ENCODE measurements at places on chromosomes 2 and 18. TPM values are rescaled to one million over a fixed set of nuclear protein-coding genes. Genes with fewer than 3 reads are reported as not detected.

GRCh38 chr2:233065954-233066470 is 5.9 kb downstream of the INPP5D start:
- no peak for DNase-seq

- DNase-seq, result no peak
Measured at GRCh38 chr18:75204732-75205513, 4.0 kb downstream of the PTGR3 start.

- no peak for DNase-seq
Measured at GRCh38 chr2:113818382-113818951, 62.0 kb upstream of the SLC35F5 start.

REG3A gene
- polyA plus RNA-seq, result not detected

DNA sequence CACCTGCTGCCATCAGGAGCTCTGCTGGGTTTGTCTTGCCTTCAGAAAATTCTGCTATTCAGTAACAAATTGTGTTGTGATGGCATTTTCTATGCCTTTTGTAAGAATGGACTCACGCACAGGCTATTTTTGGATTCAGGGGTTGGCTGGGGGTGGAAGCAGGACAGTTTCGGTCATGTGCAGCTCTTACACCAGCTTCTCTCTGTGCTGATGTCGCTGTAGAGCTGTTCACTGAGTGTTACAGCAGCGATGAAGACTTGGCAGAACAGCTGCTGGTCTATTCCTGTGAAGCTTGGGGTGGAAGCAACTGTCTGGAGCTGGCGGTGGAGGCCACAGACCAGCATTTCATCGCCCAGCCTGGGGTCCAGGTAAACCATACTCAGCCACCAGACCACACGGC is 49.2 kb downstream of the TRPM8 start:
- DNase-seq, result no peak

GRCh38 chr2:33342171-33342570 is 134.3 kb upstream of the RASGRP3 start:
- DNase-seq, result no peak

DNA sequence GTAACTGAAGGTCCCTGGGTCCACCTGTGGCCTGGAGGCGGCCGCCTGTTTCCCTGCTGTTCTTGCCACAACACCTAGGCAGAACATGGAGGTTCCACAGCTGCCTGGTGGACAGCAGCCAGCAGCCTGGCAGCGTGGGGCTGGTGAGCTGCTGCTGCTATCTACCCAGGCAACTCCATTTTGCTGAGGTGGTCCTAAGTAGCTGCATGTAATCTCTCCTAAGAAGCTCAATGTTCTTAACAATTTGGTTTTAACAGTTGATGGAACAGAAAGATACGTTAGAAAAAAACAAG is 66.7 kb downstream of the NDUFA10 start:
- DNase-seq, result no peak

POU3F3 gene
- not detected for polyA plus RNA-seq

GRCh38 chr2:37641582-37642171 is 29.8 kb downstream of the CDC42EP3 start:
- DNase-seq, result no peak

DNAH7 gene
- 0.28 TPM for polyA plus RNA-seq

DNA sequence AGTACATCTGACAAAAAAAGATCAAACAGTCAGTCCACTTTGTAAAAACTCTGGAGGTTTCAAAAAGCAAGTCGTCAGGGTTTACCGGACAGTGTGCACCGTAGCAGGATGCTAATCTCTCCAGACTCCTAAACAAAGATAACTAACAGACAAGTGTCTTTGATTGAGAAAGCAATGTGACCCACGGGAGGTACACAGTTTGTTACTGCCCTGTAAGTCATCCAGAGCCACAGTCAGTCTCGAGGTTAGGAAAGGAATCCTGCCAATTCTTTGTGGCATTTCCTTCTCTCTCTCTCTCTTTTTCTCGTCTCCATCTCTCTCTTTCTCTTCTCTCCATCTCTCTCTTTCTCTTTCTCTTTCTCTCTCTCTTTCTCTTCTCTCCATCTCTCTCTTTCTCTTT is 42.8 kb downstream of the LRRTM4 start:
- DNase-seq, result no peak

IL1RL2 gene
- 1.5 TPM for polyA plus RNA-seq

- no peak for DNase-seq
Measured at GRCh38 chr2:106547164-106547903, 60.2 kb downstream of the CD8B2 start.

DNA sequence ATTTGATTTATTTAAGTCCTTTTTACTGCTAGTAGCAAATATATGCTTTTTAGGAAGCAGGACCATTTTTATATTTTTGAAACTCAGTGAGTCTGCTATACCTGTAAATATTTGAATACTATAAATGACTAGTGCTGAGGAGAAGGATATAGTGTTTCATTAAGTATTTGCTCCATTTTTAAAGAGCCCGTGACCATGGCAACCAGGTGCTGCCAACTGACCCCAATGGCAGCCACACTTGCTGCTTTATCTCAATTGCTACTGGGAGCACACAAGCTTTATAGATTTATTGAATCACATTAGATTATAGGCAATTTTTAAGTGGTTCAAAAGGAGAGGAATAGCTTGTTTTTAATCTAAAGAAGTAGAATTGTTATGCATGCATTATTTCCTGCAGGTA is 142.0 kb downstream of the SCG2 start:
- DNase-seq, result no peak

ASPRV1 gene
- polyA plus RNA-seq, result 1.5 TPM

Data from keratinocyte (primary cell).